ENCODE measurements at places on chromosomes 4 and X.
A peak's percentile ranks its signal among the peaks of the same experiment; 100 is the strongest.

GRCh38 chr4:31983677-31984076 lies 1263.5 kb downstream of the PCDH7 start:
- no peak for DNase-seq

- DNase-seq: no peak
Measured at GRCh38 chr4:102667001-102667400, 93.8 kb downstream of the MANBA start.

DNA sequence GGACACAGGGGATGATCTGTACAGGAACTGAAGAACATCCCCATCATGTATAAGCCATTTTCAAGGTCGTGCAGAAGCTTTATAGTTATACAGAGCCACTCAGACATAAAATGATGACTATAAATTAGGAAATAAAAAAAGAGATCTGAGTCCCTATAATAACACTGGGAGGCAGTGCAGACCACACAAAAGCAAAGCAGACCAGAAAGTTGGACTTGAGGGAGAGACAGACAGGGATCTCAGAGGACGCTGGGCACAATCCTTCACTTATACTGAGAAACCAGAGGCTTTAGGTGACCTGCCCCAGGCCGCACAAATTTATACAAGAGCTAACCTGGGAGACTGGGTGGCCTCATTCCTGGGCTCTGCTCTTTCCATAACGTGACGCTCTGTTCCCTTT lies 70.5 kb downstream of the HADH start:
- DNase-seq: peak; percentile 24

GRCh38 chr4:143616771-143617170 lies 83.7 kb downstream of the FREM3 start:
- no peak for DNase-seq

DNA sequence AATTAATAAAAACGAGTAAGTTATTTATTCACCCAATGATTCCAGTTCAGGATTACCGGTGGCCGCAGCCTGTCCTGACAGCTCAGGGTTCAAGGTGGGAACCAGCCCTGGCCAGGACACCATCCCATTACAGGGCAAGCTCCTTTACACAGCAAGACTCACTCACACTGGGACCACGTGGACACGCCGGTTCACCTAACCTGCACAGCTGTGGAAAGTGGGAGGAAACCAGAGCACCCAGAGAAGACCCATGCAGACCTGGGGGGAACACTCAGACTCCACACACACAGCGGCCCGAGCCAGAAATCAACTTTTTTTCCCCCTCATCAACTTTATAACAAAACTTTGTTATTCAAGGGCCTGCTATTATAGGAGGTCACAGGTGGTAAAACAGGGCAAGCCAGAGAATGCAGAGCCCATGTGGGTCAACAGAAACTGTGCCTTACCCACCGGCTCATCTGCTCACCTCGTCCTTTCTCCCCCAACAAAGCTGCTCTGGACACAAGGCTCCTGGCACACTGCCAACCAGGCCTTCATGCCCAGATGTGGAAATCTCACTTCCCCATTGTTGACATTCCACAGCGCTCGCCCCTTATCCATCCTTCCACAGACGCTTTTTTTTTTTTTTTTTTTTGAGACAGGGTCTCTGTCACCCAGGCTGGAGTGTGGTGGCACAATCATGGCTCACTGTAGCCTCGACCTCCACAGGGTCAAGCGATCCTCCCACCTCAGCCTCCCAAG lies 8.0 kb upstream of the ODAPH start:
- DNase-seq: no peak

GRCh38 chrX:14712096-14712495 lies 160.8 kb downstream of the FANCB start:
- DNase-seq: no peak

GRCh38 chr4:48212165-48212564 lies 57.5 kb downstream of the TEC start:
- DNase-seq: no peak

DNA sequence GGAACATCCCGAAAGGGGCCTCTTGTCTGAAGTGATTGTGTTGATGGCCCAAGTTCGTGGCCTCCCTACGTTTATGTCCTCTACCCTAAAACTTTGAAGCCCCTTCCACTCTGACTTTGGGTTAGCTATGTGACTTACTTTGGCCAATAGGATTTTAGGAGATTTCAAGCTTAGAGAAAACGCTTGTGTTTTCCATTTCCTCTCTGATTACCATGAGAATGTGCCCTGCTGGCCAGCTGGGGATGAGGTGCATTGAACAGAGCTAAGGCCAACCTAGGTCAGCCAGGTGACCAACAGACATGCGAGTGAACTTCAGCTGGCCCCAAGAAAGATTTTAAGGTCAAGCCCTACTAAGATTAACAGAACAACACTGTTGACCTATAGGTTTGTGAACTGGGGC lies 82.4 kb downstream of the SLC2A9 start:
- DNase-seq: no peak

DNA sequence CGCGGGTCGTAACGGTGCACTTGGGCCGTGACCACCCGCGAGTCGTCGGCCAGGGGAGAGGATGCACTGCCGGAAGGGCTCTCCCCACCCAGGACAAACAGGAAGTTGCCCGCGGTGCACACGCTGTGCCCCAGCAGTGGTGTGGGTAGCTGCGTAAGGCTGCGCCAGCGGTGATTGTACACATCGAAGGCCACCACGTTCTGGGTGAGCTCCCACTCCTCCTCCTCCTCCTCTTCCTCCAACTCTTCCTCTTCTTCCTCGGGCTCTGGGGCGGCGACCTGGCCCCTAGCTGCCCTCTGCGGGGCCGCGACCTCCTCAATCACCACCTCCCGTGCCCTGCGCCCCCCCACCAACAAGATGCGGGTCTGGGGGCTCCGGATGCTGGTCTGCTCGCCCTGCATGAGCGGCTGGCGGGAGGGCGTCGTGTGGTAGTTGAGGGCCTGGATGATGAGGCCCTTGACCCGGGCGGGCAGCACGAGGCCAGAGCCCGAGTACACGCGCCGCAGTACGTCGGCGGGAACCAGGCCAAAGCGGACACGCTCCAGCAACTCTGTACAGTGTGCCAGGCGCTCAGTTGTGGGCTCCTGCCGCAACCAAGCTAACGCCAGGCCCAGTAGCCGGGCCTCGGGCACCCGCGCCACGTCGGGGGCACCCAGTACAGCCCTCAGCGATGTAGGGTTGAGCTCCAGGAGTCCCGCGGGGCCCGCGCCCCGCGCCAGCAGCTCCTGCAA lies 1.4 kb downstream of the KLHL34 start:
- DNase-seq: no peak

- DNase-seq: no peak
Measured at GRCh38 chrX:140389331-140389730, 115.5 kb downstream of the SOX3 start.

- no peak for DNase-seq
Measured at GRCh38 chr4:99536271-99536670, 25.4 kb downstream of the C4orf17 start.

DNA sequence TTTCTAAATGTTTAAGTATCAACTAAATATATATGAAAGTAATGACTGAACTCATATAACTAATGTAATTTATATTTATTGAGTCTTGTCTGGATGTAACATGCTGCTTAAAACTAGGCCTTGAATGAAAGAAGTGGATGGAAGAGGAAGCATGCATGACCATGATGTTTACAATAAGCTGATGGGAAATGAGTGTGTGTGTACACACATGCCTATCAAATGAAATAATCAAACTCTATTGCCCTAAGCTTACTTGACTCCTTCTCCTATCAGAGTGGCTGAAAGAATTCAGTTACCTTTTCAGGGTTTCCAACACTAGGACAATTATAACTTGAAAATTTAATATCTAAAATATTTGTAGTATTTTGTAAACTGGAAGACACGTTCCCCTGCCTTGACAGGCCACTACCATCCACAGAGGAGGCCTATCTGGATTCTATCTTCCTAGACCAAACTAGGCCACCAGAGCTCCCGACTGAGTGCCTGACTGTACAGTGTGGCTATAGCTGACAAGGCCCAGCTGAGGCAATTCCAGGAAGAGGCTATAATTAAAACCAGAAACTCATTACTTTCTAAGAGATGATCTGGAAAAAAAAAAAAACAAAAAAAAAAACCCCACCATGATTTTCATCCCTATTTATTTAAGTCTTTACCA lies 7.6 kb downstream of the ARSJ start:
- no peak for DNase-seq

DNA sequence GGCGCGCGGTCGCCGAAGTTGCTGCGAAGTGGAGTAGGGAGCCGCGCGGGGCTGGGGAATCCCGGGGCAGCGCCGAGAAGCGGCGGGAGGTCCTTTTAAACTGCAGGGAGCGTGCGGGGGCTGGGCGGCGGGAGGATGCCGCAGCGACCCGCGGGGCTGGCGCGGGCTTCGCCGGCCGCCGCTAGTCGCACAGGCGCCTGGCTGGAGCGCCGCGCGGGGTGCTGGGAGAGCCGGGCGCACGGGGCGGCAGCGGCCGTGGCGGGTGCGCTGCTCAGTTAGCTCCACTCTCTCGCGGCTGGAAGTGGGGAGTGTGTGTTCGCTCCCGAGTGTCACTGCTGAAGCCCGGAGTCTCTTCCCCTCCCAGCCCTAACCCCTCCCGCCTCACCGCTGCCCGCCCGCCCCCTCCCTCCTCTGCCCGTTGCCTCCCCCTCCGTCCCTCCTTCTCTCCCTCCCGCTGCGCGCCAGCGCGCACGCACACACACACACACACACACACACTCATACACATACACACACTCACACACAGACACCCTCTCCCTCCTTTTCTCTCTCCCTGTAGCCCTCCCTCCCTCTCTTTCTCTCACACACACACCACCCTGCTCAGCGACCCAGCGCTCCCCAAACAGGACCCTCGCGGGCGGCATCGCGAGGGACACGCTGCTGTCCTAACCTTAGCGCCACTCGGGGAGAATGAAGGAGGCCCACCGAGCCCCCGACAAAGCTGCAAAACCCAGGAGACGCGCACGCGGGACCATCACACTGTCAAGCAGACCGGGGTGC lies at the start of gene NDNF:
Gene NDNF, minus strand, starts transcription at position 312 of the 780 bp plus-strand sequence. CDS start 26,698 bp downstream, outside the sequence.
- peak; percentile 9 for DNase-seq

GRCh38 chr4:173253561-173253960 lies 80.6 kb downstream of the HMGB2 start:
- no peak for DNase-seq

GRCh38 chr4:7224878-7225533 lies 32.7 kb downstream of the SORCS2 start:
- DNase-seq: no peak

GRCh38 chr4:68272380-68272779 lies 26.9 kb upstream of the TMPRSS11B start:
- no peak for DNase-seq

- no peak for DNase-seq
Measured at GRCh38 chrX:63661676-63662075, 123.3 kb downstream of the ARHGEF9 start.

GRCh38 chr4:8913121-8913857 lies 41.6 kb upstream of the HMX1 start:
- no peak for DNase-seq

DNA sequence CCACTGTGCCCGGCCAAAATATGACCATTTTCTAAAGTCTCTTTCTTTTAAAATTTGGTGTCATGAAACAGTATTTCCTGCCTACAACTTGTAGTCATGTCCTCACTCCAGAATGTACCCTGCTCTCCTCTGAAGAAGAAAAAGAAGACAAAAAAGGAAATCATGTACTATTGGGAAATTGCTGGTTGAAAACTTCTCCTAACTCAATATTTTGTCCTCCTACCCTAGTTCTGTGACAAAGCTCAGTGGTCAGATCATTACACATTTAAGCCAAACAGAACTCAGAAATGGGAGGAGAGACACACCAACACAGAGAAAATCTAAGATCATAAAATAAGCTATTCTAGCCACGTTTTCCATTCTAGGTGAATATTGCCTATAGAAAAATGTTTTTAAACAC lies 127.7 kb downstream of the IRF2 start:
- no peak for DNase-seq

DNA sequence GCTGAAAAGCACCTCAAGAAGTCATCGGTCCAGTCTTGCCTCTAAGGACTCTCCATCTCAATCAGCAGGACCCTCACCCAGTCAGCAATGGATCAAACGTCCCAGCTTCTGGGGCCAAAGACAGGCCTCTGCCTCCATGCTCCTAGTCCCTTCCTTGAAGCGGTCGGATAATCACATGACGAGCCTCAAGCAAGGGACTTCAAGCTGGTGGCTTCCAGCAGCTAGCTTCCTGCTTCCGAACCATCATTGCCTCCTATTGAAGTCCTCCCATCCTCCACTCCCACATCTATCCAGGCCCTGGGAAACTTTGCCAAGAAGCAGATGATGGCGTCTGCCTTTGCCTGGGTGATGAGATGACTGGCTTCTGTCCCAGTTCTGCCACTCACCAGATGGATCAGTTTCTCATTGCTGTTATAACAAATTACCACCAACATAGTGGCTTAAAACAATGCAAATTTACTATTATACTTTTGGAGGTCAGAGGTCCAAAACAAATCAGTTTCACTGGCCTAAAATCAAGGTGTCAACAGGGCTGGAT lies 135.2 kb upstream of the MAMLD1 start:
- no peak for DNase-seq

DNA sequence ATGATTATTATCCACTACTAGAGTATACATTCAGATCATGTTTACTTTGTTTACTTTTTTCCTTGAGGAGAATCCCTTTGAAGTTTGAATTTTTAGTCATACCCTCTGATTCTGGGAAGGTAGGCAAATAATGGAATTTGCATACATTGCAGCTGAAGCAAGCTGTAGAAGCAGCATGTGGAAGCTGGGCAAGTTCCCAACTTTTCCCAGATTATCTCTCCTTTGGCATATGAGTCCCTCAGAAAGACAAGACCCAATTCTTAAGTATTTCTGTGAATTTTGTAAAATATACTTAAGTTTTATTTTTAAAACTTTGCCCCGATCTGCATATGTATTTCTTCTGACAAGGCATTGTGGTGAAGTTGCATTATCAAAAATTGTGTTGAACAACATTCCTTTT lies 94.9 kb downstream of the CNKSR2 start:
- no peak for DNase-seq

DNA sequence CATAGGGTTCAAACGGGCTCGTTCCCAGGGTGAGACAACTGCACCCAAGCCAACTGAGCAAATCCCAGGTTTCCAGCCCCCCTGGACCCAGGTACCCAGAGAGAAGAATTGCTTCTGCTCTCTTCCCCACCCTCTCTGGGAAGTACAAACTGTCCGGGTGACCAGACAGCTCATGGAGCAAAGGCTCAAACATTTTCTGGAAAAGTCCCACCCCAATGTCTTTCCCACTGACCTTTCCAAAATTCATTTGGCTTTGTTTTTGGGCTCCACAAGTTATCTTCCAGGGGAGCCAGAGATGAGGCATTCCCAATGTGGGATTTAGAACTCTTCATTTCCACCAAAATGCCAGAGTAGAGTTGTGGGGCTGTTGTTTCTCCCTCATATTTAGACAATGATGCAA lies 80.2 kb upstream of the PLAC1 start:
- no peak for DNase-seq

DNA sequence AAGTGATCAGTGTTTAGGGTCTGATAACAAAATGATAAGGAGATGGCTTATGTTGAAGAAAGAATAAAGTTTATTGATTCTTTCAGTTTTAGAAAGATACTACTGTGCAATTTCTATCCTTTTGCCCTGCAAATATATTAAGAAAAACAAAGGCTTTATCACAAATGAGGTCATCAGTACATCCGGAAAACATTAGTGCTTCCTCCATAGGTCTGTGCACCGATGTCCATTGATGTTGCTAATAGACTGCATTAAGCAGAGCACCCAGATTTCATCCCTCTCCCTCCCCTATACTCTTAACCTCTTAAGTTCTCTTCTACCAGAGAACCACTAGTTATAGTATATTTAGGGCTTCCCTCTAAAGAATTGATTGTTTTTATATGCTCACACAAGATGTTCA lies 53.7 kb upstream of the HHIP start:
- no peak for DNase-seq
